Keratinocyte (primary cell): ENCODE measurements at places on chromosomes 13 and 19. TPM values are rescaled to one million over a fixed set of nuclear protein-coding genes. Genes with fewer than 3 reads are reported as not detected.

ZNF554 gene
- polyA plus RNA-seq: 2.2 to 3.0 TPM (median 2.7 TPM) in 3 replicates

METTL21C gene
- polyA plus RNA-seq: not detected in 3 replicates

TMEM86B gene
- 0.60 to 0.88 TPM (median 0.68 TPM) in 3 replicates for polyA plus RNA-seq

GRCh38 chr19:511101-511851 lies 4.0 kb downstream of the TPGS1 start:
- peak; percentile 88 for DNase-seq

DNA sequence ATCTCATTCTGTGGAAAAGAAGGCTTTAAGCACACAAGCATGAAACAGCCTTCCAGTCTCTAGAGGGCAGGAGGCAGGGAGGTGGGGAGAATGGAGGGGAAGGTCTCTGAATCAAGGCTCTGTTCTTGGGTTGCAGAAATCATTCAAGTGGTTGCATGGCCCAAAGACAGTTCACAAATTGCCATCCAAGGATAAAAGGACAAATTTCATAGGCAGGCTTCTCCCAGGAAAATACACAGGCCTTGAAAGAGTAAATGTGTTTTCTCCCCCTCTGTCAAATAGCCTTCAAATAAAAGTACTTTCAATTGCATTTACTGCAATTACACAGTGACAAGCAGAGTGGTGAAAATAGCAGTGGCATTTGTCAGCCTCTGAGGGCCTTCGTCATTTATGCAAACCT lies 450.8 kb downstream of the DCT start:
- no peak for DNase-seq

DNA sequence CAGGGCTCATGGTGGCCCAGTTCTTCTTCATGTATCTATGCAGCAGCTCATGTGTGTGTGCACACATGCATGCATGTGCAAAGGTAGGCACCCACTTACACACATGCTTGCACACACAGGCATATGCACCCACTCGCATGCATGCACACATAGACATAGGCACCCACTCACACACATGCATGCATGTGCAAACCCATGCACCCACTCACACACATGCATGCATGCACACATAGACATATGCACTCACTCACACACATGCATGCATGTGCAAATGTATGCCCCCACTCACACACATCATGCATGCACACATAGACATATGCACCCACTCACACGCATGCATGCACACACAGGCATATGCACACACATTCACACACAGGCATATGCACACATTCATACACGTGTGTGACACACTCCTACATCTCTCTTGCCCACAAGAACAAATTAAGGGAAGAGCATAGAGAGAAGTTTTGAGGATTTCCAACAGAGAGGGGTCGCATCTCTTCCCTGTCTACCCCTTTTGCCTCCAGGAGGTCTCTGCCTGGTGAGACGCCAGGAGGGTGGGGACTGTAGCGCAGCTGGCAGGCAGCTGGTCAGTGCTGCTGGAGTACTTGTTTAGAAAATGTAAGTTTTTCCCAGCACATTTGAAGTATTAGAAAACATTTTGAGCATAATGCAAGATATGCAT lies 63.9 kb upstream of the ARHGEF7 start:
- DNase-seq: no peak

DNA sequence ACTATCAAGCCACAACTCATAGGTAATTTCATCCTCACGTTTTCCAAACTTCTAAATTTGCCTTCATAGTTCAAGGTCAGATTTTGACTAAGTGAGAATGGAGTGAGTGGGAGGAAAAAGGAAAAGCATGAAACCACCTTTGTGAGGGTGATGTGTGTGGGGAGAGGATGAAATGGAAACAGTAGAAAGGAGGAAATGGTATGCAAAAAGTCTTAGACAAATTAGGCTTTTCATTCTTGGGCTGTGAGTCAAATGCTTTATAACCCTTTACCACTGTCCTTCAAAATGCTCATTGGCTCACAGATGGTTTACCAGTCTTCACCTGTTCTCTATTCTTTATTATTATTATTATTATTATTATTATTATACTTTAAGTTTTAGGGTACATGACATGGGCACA lies 127.2 kb downstream of the RAP2A start:
- no peak for DNase-seq

DNA sequence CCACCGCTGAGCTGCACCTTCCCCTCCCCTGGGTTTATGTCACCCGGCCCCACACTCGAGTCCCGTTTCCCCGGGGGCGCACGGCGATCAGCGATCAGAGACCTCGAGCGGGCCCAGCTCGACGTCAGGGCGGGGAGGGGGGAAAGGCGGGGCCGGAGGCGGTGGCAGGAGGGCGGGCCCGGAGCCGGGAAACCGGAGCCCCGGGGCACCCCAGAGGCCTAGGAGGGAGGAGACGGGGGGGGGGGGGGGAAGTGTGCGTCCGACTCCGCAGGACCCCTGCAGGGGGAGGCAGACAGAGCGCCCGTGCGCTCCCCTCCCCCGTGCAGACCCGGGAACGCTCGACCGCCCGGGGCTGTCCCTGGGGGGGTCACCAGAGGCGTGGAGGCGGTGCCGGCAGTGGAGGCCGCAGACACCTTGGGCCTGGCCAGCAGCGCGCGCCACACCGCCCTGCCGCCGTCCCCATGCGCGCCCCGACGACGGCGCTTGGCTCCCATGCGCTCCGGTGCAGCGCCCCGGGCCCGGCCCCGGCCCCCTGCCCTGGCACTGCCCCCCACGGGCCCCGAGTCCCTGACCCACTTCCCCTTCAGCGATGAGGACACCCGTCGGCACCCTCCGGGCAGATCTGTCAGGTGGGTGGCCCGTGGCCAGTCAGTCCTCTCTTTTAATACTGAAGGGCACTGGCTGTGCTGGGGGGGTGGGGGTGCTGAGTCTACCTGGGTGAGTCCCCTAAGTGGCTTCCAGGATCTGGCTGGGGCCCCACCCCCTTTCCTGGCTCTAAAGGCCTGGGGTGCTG lies 11.8 kb downstream of the PDE4A start:
- DNase-seq: no peak

GRCh38 chr13:113837560-113838355 lies 26.1 kb downstream of the GAS6 start:
- DNase-seq: peak; percentile 98
